H9 (cell line): ENCODE measurements at places on chromosomes 12 and 14. TPM values are rescaled to one million over a fixed set of nuclear protein-coding genes. Genes with fewer than 3 reads are reported as not detected.

Gene OR4N5
- not detected in 2 replicates for total RNA-seq

Gene A2ML1
- total RNA-seq = 2.8 and 4.1 TPM in 2 replicates

Gene NGB
- 0.11 and 0.26 TPM in 2 replicates for total RNA-seq

Gene GARIN6
- not detected in 2 replicates for total RNA-seq

DNA sequence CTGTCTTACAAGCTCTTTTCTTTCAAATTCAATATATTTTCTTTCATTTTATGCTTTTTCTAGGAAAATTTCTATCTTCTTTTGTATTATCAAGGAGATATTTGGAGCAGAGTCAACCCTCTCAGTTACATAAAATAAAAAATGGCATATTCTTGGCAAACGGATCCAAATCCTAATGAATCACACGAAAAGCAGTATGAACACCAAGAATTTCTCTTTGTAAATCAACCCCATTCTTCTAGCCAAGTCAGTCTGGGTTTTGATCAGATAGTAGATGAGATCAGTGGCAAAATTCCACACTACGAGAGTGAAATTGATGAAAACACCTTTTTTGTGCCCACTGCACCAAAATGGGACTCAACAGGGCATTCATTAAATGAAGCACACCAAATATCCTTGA is 20.6 kb downstream of the PIK3C2G start:
- no peak for DNase-seq

GRCh38 chr12:2902272-2902880 is 11.7 kb downstream of the TULP3 start:
- no peak for DNase-seq
